Activated T-helper 1 cell treated with anti-CD3 and anti-CD28 coated beads, Interleukin-2, amount 50 U/mL, for 16 hours (primary cell): ENCODE measurements at places on chromosomes 7 and 10.

GRCh38 chr10:66258693-66259092 lies 667.1 kb upstream of the LRRTM3 start:
- no peak for DNase-seq

- DNase-seq, result no peak
Observed at GRCh38 chr10:98453729-98454128, 7.0 kb upstream of the HPS1 start.

DNA sequence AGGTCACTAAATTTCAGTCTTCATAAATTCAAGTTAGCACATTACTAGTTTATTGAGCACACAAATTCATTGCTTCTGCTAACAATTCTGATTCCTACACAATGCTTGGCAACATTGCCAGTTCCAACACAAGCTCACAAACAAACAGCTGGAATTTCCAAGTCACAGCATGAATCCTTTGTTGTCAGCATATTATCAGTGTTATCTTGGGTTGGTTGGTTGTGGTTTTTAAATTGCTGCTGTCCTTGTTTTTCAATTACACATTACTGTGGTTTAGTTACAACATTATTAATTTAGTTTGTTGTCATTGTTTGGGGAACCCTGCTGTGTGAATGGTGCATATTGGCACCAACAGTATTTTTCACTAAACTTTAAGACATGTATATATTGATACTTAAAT lies 86.0 kb upstream of the ARID5B start:
- no peak for DNase-seq

GRCh38 chr10:107814865-107815487 lies 650.5 kb upstream of the SORCS1 start:
- DNase-seq, result no peak

- no peak for DNase-seq
Observed at GRCh38 chr10:108901781-108902618, 1021.3 kb downstream of the XPNPEP1 start.

DNA sequence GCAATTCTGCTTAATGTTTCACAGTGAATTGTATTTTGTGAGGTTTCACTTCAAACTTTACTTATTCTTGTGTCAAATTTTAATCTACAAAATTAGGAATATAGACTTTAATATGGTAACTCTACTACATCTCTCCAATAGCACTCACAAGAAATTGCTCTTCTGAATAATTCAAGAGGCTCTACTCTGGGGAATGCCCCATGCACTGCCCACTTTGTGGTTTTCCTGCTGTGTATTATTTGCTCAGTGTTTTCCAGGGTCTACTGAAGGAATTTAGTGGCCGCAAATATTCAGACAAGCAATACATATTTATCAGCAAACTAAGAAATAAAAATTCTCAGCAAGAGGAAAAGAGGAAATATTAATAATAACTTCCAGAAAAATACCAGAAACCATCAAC lies 611.4 kb downstream of the TNS3 start:
- DNase-seq, result no peak

DNA sequence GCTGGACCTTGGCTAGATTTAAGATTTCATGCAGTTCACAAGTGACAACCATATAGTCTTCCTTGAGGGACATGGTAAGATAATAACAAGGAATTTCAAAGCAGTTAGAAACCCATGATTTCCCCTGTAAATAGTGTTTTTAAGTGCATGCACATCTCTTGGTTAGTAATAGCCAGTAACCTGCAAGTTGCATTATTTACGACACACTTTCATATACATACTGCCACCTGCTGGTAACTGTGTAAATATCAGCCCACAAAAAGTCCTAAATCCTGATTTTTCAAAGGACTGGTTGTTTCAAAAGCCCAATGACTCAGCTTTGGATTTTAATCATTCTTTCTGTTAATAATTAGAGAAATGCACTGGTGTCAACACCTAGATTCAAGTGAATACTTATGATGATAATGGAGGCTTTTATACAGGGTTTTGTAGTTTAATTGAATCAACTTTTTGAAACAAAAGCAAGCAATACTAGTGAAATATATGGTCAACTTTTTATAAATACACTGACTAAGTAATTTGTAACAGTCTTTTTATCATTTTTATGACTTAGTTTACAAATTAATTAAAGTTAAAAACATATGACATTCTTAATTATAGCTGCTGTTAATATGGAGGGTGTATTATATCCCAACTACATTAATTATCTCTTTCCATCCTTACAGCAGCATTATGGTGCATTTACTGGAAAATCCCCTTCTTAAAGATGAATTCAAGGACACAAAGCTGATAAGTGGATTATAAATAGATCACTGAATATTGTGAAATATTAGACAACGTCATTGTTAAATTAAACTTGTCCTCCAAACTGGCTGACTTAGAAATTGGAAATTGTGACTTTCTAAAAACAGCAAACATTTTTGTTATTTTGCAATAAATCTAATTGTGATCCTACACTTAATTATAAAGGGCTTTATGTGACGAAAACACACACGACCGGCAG lies 367.7 kb upstream of the SEMA3D start:
- no peak for DNase-seq

DNA sequence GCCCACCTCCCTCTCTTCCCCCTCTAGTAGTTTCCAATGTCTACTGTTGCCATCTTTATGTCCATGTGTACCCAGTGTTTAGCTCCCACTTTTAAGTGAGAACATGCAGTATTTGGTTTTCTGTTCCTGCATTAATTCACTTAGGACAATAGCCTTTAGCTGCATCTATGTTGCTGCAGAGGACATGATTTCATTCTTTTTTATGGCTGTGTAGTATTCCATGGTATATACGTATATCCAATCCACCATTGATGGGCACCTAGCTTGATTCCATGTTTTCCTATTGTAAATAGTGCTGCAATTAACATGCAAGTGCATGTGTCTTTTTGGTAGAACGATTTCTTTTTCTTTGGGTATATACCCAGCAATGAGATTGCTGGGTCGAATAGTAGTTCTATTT lies 170.4 kb downstream of the NOC3L start:
- DNase-seq, result no peak

DNA sequence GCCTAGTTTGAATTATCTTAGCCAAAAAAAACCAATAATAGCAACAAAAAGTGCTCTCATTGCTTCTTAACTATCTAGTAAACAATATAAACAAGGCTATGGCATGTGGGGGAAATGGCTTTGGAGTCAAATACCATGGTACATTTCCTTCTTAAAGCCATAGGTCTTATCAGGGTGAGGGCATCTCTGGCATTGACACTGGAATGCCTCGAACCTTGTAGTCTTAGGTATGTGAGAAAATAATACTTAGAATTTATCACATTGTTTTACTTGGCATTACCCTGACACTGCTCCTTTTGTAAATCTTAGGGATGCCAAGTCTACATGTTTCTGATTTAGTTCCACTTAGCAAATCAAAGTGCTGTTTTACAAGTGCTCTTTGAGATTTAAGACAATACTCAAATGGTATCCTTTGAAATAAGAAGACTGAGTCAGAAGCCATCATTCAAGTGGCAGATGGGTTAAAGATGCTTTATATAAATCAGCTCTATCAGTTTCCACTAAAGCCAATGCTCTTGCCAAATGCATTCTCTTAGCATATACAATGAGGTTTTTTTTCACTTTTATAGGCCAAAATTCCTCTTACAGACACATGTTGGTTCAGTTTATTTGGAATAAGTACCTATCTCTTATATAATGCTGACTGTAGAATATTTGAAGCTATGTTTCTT lies 155.2 kb downstream of the HPSE2 start:
- no peak for DNase-seq

GRCh38 chr10:119165171-119166117 lies at the start of gene SFXN4:
Gene SFXN4, minus strand, starts transcription at chr10:119165714. Its CDS starts 67 bp downstream, at chr10:119165647.
- peak; percentile 52 for DNase-seq

DNA sequence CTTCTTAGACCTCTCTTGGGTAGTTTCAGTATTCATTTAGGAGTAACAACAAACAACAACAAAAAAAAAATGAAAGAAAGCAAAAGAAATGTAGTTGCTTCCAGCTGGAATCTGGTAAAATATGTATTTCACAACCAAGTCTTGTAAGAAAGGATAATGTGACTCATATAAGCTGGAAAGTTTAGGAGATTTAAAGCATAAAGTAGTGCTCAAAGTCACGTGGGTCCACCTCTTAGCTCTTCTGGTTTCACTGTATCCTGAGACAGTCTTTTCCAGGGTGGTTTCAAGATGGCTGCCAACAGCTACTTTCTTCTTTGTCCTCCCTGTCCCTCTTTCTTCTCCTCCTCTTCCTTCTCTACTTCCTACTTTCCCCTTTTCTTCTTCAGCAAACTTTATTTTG lies 69.5 kb upstream of the CDK13 start:
- no peak for DNase-seq

- no peak for DNase-seq
Observed at GRCh38 chr10:123562811-123563580, 103.2 kb upstream of the GPR26 start.

- no peak for DNase-seq
Observed at GRCh38 chr7:43658718-43659548, 70.4 kb downstream of the COA1 start.

- no peak for DNase-seq
Observed at GRCh38 chr7:157461573-157462418, 125.0 kb downstream of the DNAJB6 start.

DNA sequence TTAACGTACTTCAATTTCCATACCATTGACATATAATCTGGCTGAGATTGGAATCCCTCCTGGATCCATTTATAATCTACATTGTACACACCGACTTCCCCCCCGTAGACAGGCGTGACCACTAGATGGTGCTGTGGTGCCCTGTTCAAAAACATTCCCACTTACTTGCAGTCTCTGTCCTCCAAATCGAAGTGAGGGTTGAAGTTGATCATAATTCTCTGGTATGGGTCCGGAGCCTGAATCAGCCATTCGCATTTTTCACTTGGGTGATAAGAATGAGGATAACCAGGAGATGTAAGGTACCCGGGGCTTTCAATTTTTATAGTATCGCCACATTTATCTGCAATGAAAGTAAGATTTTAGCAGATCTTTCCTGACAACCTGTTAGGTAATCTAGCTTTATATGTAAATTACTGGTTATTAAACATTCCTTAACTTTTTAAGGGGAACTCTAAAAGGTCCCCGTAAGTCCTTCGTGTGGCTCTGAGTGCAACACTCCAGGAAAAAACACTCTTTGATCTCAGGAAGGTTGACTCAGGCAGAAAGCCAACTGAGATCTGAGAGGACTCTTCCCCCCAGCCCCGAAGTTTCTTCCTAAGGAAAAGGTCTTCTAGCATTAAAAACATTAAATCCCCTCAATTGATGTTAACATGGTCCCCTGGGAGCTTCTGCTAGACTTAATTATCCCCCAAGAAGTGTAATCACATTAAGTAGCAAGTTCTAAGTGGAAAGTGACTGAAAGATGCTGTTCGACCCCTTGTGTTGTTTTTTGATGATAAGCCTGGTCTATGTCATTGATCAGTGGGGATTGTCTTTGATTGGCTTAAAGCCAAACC lies 3.7 kb downstream of the NRP1 start:
- peak; percentile 58 for DNase-seq

GRCh38 chr7:40673285-40673684 lies 538.5 kb downstream of the SUGCT start:
- no peak for DNase-seq

DNA sequence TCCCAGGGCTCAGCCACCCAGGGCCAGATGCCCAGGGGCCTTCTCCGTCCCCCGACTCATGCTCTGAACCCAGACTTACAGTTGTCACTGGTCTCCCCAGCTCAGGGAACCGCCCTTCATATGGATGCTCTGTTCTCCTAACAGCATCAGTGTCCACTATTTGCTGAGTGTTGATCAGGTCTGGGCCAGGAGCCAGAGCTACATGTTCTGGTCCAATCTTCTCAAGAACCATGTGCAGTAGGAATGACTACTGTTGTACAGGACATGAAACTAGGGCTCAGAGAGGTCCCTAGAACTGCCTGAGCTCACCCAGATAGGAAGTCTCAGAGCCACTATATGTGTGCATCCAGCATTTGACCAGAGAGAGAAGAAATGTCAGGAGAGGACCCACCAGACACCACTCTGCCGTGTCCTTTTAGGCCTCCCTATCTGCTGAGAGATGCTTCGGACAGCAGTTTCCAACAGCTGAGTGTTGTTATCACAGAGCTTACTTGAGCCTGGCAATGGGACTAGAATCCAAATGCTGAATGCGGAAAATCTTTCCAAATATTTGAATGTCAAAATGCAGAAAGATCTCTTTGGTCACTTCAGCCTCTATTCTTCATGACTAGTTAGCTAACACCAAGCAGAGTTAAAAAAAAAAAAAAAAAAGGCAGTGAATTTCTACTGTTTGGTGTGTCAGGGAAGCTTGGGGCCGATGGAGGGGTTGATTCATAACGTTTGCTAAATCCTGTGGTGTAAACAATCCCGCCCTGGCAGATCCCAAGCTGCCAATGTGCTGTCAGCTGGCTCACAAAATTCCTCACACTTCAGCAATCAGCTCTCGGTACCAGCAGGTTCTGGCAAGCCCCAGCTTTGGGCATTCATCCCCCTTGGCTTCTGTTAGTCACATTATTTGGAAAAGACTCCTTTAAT lies 246.1 kb downstream of the TNS3 start:
- no peak for DNase-seq

GRCh38 chr10:132124201-132124920 lies 58.6 kb downstream of the JAKMIP3 start:
- DNase-seq, result no peak

DNA sequence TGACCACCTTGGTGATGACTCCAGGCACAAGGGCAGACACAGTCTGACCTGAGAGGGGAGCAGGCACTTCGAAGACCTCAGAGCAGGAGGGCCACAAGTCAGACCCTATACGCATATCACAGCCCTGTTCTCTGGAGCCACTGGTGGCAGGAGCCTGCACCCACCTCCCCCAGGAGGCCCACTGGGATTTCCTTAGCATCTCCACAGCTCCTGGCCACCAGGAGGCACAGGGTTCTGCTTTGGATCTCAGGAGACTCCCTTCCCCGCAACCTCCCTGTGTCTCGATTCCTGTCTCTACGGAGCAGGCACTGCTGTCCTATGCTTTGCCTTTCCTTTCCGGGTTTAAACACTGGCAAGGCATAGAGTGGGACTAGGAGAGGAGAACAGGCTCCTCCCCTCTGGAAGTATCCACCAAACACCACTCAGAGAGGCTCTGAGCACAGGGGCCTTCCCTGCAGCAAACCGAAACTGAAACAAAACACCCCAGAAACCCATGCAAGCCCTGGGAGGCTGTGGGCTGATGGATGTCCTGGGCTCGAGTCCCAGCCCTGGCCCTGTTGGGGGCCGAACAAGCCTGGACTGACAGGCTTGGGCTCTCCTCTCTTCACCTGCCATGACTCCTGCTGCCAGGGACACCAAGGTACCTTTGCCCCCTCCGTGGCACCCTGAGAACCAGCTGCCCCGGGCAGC lies 166.3 kb downstream of the NEURL1 start:
- peak; percentile 13 for DNase-seq
